ENCODE measurements at places on chromosomes 6 and 20.

- DNase-seq: no peak
Measured at GRCh38 chr6:44260451-44261297, 3.3 kb upstream of the SLC35B2 start.

GRCh38 chr6:128491610-128492206 lies 28.7 kb downstream of the PTPRK start:
- DNase-seq: no peak

DNA sequence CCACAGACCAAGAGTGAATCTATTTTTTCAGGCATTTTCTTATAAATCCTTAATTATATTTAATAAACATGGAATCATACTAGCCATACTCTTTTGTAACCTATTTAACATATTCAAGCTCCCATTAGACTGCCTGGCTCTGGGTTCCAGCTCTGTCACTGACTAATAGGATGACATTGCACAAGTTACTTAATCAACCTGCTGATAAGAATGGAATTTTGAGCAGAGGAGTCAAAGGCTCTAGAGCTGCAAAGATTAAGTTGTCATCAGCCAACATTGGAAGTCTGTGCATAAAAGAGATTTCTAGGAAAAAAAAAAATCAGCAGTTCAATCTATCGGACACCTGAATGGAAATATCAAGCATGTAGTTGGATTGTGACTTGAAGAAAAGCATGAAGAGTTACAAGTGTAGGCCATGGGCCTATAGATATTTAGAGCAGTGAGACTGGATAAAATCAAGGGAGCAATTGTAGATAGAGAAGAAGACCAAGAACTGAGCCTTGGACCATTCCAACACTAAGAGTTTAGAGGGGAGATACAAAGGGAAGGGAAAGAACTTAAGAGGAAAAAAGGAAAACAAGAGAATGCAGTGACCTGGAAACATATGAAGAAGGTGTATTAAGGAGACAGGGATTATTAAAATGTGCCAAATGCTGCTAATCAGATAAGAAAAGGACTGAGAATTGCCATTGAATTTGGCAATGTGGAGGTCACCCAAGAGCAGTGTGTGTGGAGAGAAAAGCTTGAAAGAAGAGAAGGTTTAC lies 11.0 kb upstream of the HINT3 start:
- no peak for DNase-seq

DNA sequence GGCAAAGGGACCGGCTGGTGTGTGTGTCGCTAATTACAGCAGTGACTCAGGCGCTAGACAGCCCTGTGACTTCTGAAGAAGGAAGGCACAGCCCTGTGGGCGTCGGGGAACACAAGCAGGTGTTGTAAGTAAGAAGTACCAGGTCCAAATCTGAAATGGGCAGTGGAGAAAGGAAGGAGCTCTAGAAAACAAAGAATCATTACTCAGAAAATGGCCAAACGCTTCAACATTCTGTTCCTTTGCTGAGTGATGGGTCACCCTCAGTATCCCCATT lies 106.8 kb downstream of the PXDC1 start:
- no peak for DNase-seq

- no peak for DNase-seq
Measured at GRCh38 chr6:111857674-111858337, 15.4 kb downstream of the FYN start.

- no peak for DNase-seq
Measured at GRCh38 chr20:24943196-24943595, 5.9 kb upstream of the CST7 start.

- DNase-seq: no peak
Measured at GRCh38 chr6:90080876-90081481, 186.7 kb downstream of the GJA10 start.

GRCh38 chr20:41064377-41064776 lies 35.8 kb downstream of the TOP1 start:
- DNase-seq: no peak

GRCh38 chr20:25397096-25397495 lies 6.5 kb upstream of the ABHD12 start:
- no peak for DNase-seq

- DNase-seq: no peak
Measured at GRCh38 chr20:21053002-21053762, 53.0 kb downstream of the LINC00237 start.

GRCh38 chr6:10316373-10316721 lies 98.5 kb downstream of the TFAP2A start:
- no peak for DNase-seq

Measured in stimulated activated CD8-positive, alpha-beta memory T cell treated with anti-CD3 and anti-CD28 coated beads, Interleukin-15, amount 100 ng/mL, for 24 hours (primary cell).